ENCODE measurements at places on chromosomes 1 and 21.

DNA sequence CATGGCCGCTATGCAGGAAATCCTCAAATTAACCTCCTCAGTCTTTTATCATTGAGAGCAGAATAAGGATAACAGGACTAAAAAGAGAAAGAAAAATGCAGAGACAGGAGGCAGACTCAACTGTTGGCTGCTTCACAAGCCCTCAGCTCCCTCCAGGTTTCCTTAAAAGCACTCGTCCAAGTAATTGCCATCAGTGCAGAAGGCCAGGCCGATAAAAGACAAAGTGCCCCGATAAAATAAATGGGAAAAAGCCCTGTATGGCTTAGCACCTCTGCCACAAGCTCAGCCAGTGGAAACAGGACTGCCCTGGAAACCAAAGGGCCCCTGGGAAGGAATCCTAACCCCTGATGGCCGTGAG lies 8.1 kb downstream of the S100A6 start:
- no peak for DNase-seq

- no peak for DNase-seq
Observed at GRCh38 chr1:3205815-3206214, 136.8 kb downstream of the PRDM16 start.

DNA sequence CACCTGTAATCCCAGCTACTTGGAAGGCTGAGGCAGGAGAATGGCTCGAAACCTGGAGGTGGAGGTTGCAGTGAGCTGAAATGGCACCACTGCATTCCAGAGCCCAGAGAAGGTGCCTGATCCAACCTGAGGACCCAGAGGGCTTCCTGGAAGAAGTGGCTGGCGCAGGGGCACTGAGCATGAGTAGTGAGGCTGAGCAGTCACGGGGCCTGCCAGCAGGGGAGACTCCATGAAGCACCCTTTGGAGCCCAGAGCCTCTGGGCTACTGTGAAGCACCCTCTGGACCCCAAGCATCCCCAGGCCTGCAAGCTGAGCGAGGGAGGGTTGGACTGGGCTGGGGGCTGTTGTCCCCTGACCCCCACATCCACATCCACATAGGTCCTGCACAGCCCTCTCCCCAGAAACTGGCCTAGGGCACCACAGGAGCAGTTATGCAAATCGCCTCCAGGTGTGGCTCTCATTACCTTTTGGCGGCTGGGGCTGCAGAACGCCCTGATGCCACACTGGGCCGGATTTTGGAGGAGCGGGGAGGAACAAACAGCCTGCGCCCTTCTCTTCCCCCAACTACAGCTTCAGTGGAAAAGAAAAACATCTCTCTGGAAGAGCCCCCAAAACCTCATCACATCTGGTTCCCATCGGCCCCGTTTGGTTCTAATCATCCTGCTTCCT lies 78.2 kb upstream of the TARDBP start:
- DNase-seq: no peak

DNA sequence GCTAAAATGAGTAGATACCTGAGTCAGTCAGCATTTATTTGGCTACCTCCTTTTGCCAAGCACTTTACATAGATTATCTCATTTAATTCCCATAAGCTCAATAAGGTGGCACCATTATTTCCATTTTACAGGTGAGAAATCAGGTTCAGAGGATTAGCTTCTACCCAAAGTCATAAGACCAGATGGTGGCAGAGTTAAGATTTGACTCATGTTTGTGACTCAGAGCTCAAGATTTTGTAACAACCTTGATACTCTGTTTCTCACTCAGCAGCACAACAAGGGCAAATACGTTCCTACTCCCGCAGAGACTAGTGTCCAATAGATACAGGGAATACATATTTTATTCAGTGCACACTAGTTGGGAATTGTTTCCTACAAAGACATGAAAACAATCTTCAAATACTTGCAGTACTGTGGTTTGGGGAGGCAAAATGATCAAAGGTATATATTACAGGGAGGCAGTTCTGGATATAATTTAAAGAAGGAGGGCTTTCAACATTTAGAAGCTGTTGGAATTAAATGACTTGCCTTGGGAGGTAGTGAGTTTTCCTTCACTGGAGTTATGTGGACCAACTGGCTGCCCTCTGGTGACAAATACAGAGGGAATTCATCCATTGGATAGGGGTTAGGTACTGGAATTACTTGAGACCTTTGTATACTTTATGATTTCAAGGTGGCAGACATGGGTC lies 3.6 kb downstream of the LEPR start:
- DNase-seq: no peak

DNA sequence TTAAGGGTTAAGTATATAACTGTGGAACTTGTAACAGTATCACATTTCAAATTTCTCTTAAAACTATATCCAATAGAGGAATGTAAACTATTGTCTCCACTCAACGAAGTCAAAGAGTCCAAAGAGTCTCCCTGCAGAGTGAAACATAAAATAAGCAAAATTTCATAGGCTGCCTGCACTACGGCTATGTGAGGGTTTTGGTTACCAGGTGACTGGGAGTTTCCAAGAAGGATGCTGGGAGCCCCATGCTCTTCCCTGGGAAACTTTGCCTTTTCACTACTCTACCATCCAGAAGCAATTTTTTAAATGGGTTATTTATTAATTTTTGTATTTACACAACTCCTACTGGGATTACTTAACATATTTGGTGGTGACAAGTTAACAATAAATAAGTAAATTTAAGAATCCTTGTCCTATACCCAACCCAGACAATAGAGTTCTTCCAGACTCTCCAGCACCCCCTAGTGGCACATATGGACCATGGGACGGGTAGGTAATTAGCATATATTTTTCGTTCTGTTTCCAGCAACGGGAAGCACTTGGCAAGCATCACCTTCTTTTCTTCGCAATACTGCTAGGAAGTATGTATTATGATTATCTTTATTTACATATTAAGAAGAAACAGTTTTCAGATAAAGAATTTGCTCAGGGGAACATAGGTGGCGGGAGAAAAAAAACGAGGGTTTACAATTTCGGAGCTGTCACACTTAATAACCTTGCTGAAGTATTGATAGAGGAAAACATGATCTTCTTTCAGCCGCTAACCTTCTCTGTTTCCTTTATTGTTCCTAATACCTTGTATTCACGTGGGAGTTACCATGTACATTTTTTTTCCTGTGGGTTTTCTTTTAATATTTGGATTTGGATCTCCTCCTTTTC lies 3.5 kb downstream of the FMO2 start:
- DNase-seq: peak; percentile 34

- DNase-seq: no peak
Observed at GRCh38 chr1:177748080-177748801, 221.6 kb downstream of the SEC16B start.

DNA sequence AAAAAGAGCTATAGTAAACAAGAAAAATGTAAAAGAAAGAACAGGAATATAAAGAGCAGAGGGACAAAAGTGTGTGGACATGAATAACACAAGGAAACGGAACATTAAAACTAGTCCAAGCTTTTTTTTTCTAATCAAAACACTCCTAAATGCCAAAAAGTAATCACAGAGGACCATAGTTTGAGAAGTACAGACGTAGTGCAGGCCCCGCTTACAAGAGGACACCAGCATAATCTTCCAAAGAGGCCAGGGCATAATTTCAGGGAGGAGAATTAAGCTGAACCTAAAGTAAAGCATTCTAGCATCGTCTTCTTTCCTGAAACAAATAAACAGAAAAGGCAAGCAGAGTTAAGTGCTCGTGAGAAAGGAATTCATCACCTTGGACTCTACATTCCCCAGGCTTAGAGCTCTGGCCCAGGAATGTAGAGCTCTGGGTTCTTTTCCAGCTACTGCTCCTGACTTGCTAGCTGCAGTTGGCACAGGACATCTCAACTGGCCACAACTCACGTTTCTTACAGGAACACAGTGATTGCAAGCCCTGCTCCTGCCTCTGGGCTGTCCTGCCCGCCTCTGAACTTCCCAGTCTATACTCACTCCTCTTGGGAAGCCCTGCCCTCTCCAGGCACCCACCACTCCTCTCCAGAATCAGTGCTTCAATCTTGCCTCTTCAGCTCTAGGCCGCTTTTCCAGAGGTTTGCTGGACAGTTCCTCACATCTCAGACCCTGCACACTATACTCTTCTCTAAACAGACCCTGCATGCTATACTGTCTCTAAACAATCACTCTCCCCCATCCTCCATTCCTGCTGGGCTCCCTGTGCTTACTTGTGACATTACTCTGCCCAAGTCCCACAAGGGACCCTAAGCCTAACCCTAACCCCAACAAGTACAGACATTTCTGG lies 9.8 kb downstream of the RGS8 start:
- DNase-seq: no peak

DNA sequence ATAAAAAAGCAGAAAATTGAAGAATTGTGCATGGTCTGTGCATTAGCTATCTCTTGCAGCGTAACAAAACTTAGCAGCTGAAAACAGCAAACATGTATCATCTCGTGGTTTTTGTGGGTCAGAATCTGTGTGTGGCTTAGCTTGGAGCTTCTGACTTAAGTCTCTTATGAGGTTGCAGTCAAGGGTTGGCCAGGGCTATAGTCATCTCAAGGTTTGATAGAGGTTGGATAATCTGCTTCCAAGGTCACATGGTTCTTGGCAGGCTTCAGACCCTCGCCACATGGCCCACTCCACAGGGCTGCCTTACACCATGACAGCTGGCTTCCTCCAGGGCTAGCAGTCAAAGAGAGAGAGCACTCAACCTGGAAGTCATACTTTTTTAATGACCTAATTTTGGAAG lies 35.9 kb downstream of the CNST start:
- DNase-seq: no peak

GRCh38 chr1:27102134-27102706 lies 52.7 kb downstream of the SLC9A1 start:
- DNase-seq: no peak

- DNase-seq: no peak
Observed at GRCh38 chr1:101284021-101284420, 47.2 kb downstream of the S1PR1 start.

GRCh38 chr1:148318123-148318903 lies 164.8 kb downstream of the PPIAL4G start:
- DNase-seq: no peak

- peak; percentile 65 for DNase-seq
Observed at GRCh38 chr1:151547119-151547899, 7.2 kb downstream of the TUFT1 start.

All from AG09319 (cell line).